Ovary (tissue), 10 donors: ENCODE measurements at places on chromosomes 6 and 20.

DNA sequence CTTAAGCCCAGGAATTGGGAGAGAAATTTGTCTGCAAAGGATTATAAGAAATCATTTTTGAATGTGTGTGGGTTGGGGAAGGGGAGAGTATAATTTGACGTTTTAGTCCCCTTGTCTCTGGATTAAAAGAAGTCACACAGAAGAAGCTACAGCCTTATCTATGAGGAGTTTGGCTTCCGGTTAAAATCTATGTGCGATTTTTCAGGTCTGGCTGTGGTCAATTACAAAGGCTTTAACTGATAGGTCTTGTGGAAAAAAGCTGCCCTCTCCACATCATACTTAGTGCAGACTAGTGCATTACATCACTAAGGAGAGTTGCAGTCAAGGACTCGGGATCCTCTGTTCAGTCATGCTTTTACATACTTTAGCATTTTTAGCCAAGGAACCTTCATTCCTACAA, 80.3 kb upstream of the HTR1B start:
- no peak for DNase-seq

GRCh38 chr6:42028234-42029061, 21.9 kb upstream of the TAF8 start:
- no peak for DNase-seq

DNA sequence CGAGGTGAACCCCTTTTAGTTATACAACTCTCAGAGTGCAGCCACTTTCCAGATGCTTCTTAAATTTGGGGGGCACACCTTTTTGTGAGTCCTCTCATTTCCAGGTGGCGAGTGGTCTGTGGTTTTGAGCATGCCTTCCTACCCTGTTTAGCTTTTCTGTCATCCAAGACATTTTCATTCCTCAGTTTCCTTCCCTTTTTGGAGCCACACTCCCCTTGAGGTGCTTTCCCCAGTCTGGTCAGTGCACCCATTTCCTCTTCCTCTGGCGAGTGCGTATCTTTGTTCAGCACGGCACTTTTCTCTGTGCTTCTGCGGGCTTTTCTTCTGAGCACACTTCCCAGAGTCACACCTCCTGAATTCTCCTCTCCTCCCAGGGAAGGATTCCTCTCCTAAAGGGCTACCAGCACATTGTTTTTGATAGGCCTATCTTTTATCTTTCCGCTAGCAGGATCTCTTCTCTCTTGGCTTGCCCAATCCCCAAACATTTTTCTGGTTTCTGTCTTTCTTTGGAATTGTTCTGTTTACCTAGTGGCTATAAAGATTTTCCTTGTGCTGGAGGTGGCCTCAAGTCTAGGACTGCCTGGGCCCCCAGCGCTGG, 1.4 kb downstream of the PHF20 start:
- no peak for DNase-seq

GRCh38 chr20:61300709-61301108, 48.6 kb downstream of the CDH4 start:
- no peak for DNase-seq

DNA sequence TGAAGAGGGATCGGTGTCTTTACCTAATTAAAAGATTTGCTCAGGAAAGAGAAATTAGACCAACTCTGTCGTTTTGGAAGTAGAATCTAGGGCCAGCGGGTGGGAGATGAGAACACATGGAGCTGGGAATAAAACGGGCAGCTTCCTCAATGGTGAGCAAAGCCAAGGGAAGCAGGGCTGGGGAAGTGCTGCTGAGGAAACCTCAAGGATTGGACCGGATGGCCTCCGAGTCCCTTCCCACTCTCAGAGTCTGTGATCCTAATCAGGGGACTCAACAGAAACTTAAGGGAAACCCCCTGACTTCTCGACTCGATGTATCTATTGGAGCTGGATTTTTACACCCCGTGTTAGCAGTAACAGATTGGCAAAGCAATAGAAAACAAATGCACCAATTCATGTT, 10.8 kb downstream of the GCNT2 start:
- no peak for DNase-seq

DNA sequence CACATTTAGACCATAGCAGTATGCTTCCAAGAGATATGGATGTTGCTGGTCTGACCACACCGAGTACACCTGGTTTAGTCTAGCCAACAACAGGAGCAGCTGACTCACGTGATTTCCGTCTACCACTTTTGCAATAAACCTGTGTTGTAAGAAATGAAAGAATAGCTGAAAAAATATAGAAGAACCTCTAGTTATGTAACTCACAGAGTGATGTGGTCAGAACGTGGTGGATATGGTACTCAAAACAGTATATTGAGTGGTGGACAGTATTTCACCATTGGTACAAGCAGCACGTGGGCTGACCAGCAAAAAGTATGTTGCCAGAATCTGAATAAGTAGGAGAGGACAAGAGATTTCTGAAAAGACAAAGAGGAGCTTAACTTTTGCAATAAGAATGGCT, 226.9 kb downstream of the TBC1D7 start:
- DNase-seq: no peak

DNA sequence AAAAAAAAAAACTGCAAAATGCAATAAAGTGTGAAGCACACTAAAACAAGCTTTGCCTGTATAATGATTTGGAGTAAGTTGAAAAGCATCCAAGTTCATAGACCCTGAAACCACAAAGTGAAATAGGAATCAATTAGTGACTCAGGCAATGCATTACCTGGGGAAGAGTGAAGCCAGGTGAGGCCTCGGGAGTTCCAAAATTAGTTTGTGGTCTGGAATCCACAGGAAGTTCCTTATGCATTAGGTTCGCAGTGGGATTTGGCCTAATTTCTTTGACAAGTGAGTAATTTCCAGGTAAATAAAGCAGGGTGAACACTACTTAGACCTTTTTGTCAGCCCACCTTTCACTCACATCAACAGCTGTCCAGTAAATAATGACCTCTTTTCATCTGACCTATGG, 490.8 kb downstream of the CBLN4 start:
- DNase-seq: no peak

DNA sequence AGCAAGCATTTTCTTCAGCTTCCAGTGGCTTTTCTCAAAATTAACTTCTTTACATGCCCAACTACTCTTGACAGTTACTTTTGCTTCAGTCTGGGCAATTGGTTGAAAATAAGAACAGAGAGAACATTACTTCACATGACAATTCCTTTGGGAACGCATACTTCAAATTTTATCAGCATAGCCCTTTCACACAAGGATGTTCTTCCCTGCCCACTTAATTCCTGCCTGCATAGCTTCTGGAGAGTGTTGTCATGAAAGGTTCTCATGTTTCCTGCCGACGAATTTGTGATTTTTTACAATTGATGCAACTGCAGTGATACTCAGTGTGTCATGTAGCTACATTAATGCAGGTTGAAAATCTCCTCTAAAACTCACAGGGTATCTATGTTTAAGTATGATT, 22.0 kb upstream of the SNRNP48 start:
- no peak for DNase-seq

GRCh38 chr20:11057624-11058023, 383.8 kb upstream of the JAG1 start:
- DNase-seq: no peak

- DNase-seq: no peak
These were observed 27.3 kb upstream of the GRM4 start for GRCh38 chr6:34172961-34173775.

DNA sequence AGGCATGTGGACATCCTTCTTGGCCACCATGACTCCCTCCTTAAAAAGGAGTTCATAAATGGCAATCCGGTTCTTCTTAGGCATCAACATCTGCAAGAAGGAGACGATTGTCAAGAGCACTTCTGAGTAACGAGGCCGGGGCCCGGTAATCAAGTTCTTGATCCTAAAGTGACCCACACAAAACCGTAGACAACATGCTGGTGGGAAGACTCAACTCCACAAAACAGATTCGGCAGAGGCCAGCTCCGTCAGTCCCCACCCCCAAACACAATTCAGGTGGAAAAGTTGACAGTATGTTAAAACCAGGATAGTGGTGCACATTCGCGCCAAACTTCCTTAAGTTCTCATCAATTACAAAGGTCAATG, 754 bp downstream of the RPS10 start:
- no peak for DNase-seq

DNA sequence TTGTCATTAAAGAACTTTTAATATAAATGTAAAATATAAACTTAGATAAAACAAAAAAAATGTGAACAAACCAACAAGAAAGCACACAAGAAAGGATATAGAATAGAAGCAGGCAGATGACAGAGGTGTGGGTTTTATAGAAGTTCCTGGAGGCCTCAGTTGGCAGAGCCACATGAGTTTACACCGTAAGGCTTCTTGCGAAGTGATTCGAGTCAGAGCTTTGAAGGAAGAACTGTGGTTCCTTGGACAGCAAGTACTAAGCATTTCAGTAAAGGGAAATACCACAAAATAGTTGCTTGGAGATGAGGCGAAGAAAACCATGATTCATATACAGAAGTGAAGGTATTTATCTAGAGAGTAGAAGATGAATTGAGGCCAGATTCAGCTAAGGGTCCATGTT, 207.9 kb upstream of the EYA4 start:
- no peak for DNase-seq

DNA sequence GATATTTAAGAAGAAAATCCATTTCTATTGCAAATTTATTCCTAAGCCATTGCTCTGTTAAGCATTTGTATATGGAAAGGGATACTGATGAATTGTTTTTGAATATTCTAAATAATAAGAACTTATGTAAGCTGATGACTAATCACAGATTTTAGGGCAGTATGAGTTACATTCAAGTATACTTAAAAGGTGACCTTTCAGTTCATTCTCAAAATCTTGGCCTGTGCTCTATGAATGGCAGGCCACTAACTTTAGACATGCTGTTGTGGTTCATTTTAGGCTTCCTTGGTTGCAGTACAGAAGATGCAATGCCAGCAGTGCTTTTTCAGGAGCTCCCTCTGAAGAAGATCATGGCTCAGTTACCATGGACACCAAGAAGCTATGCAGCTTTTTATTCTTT, 380.4 kb downstream of the CENPW start:
- DNase-seq: no peak

GRCh38 chr20:58433759-58434158, 44.7 kb downstream of the VAPB start:
- no peak for DNase-seq

DNA sequence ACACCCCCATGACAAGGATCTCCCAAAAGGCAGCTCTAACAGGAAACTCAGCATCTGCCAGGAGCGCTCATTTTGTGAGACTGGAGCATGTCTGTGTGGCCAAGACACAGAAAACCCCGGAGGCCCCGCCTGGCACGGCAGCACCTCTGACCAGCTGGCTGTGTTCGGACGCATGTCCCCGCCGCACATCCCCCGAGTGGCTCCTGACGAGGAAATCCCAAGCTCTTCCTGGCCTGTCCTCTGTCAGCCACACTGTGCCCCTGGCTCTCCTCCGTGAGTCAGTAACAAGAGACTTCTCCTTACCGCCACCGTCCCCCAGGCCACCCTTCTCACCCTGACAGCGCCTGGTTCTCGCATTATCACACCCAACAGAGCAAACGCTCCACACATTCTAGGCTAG, 14.4 kb downstream of the SLC2A4RG start:
- no peak for DNase-seq

GRCh38 chr6:14269436-14269835, 151.9 kb downstream of the CD83 start:
- DNase-seq: no peak

- DNase-seq: no peak
These were observed 15.6 kb upstream of the RIPK1 start for GRCh38 chr6:3052481-3053230.

GRCh38 chr6:166998256-166999144, 697 bp upstream of the CEP43 start:
- DNase-seq: peak; percentile 22
